SIG-M5 (cell line): ENCODE measurements at places on chromosomes 5 and 9.

DNA sequence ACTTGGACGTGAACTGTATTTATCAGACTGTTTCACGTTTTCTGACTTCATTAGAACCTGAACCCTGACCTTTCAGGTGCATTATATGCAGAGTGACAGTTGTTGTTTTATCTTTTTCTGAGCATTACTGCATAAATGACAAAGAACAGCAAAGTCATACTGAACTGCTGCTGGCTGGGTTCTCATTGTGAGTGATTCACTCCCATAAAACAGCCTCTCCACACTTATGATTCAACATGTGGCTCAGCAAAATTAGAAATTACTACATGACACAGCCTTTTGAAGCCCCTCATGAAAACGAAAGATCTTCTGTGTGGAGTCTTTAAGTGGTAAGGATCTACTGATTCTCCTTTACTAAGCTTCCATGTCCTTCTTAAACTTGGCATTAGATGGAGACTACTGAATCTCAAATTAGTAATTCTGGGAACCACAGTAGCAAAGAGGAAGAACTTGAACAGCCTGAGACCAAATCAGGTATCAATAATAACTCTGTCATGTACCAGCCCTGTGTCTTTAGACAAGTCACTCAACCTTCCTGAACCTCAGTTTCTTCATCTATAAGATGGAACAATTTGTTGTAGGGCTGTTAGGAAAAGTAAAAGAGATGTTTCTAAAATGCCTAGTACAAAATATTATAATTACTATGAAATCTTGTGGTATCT is 172.3 kb upstream of the GNA14 start:
- DNase-seq = peak; percentile 6

DNA sequence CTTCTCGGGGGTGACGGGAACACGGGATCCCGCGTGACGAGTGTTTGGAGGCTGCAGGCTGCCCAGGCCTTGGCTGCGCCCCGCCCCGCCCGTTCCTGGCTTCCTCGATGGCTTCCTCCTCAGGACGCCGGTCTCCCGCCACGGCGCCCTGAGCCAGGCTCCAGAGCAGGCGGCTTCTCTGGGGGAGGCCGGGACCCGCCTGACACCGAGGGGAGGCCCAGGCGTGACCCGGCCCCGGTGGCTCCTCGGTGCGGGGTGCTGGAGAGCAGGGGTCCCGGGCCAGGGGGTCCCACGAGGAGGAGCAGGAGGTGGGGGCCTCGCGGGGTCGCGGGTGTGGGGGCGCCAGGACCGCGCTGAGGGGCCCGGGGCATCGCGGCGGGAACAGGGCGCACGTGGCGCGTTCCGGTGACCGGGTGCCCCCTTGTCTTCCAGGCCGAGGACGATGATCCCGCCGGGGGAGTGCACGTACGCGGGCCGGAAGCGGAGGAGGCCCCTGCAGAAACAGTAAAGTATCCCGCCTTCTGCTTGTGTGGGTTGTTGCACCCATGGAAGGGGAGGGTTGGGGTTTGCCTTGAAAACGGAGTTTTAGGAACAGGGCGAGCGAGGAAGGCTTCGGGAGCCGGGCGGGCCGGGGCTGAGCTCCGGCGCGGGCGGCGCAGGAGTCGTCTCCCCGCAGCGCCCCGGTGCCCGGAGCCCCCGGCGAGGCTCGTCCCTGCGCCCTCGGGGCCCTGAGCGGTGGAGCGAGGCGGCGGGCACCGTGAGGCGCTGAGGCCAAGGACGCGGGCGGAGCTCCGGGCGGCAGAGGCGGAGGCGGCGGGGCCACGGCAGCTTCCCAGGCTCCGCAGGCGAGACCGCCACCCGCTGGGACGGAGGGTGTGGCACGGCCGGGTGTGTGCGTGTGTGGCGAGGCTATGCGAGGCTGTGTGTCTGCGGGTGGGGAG is 22.2 kb downstream of the AHRR start:
- DNase-seq = no peak

DNA sequence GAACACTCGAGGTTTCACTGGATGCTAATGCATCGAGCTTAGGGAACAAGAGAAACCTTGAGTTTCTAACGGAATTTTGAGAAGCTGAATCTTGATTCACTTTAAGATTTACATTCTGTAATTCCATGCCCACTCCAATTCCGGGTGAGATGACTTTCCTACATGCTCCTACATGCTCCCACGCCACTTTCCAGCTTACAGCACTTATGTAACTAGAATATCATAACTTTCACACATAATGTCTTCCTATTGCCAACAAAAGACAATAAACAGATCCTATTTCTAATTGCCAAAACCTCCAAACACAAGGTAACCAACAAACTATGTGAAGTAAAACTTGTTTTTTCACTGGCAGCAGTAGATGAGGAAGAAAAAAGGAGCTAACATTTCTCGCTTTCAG is 72.9 kb downstream of the ECPAS start:
- DNase-seq = no peak

DNA sequence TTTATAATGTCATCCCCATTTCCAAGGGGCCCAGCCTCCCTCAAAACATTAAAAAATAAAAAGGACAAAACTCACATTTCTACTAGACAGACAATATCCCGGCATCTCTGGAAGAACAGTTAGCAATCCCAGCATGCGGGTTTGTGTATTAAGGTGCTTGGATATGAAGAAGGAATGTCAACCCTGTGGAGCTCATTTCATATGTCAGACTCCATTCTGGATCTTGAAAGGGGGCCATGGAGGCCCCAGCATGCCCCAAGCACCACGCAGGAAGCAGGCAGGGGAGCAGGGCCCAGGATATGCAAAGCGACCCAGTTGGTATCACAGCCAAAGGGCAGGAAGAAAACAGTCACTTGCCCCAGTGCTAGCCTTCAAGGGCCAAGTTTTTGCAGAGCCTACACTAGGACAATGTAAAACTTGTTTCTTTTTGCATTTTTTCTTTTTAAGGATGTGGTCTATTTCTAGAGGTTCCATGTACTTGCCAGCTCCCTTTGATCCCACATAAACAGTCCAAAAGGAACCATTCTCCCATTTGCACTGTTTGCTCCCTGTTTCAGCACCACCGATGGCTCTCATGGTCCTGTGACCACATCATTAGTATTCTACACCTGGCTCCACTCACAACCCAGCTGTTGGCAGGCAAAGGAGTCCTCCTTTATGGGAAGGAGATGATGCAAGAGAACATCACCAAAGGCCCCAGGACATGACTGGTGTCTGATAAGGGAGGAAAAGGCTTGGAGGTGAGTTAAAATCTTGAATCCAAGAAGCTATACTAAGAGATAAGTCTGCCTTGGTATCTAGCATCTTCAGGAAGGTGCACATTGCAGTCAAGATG is 58.3 kb downstream of the FGF1 start:
- no peak for DNase-seq

DNA sequence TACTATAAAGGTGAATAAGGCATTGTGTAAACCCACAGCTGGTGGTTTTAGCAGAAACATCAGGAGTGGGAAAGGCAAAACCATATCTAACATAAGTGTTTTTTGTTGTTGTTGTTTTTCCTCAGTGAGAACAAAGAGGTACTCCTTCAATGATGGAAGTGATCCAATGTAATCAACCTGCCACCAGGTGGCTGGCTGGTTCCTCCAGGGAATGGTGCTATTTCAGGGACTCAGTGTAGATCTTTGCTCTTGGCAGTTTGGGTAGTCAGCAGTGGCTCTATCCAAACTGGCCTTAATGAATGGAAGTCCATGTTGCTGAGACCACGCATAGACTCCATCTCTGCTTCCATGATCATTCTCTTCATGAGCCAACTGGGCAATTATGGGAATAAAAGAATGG is 10.8 kb downstream of the DMRTA1 start:
- DNase-seq = no peak

DNA sequence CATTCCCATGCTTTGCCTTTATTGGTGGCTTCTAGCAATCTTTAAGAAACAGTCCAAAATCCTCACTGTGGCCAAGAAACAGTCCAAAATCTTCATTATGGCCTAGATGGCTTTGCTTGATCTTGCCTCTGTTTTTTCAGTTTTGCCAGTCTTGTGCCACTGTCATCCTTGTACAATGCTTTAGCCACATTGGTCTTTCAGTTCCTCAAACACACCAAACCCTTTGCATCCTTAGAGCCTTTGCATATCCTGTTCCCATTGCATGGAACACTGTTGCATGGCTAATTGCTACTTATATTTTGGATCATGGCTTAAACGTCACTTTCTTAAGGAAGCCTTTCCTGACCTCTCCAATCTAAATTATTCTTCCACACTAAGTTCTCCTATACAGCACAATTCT is 22.1 kb downstream of the MRRF start:
- no peak for DNase-seq

- no peak for DNase-seq
Observed at GRCh38 chr9:4048441-4048840, 251.4 kb downstream of the GLIS3 start.

DNA sequence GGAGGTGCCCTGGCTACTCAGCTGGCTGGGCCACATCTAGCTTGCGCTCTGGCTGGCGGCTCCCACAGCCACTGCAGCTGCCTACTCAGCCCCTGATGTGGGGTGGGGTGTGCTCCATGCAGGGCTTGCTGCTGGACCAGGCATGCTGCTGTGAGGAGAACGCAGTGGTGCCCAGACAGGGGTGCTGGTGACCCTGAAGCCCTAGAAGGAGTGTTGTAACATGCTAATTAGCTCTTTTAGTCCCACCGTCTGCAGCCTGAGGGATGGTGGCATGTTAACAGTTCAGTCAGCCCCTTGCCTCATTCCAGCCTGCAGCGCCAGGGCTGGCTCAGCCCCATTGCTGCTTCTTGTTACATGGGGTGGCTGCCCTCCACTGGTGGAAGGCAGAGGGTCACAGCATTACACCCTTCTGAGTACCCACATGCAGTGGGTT is 642.3 kb downstream of the DMRTA1 start:
- DNase-seq = no peak

- DNase-seq = no peak
Observed at GRCh38 chr9:133712221-133713100, 25.7 kb downstream of the SARDH start.

GRCh38 chr5:132202711-132203463 is 24.8 kb downstream of the P4HA2 start:
- DNase-seq = no peak

DNA sequence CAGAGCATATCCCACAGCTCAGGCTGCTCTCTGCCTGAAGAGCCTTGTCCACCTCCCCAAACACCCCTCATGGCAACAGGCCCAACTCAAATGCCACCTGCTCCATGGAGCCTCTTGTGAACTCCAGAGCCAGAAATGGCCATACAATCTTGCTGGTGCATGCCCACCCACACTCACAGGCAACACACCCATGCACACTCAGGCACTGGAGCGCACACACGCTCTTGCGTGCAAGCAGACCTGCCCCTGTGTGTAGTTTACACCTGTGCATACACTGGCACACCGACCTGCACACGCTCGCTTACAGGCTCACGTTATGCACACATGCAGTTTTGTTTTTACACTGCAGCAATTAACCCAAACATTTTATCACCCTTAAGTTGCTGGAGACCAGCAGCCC is 40.0 kb downstream of the HRH2 start:
- DNase-seq = no peak

DNA sequence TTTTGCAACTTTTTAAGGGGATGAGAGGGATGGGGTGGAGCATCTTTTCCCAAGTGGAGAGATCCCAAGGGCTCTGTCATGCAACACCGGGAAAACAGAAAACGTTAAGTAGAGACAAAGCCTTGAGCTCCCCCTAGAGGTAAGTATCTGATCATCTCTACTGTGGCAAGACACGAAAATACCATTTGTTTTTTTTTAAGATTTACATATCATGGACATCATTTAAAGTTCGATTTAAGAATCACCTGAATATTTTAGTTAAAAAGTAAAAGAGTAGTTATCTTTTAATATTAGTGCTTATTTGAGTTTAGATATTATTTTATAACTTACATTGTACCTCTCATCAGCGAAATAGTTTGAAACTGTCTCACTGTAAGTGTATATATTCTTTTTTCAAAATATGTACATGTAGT is 200.4 kb downstream of the LRRC70 start:
- DNase-seq = no peak

- no peak for DNase-seq
Observed at GRCh38 chr9:88706193-88707113, 171.5 kb downstream of the NXNL2 start.

DNA sequence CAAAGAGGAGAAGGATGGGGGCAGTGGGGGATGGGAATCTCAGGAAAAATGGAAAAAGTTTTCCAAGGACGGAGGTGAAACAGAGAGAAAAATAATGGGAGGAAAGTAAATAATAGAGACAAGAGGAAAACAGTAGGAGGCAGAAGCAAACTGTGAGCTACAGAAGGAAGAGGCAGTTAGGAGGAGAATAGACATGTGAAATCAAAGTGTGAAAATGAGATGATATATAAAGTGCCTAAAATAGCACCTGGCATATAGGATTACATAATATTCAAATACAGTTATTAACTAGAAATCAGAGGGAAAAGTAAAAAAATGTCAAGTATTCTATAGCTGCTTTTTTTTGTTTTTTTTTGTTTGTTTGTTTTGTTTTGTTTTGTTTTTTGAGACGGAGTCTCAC is 44.0 kb upstream of the PLIN2 start:
- DNase-seq = no peak

- DNase-seq = no peak
Observed at GRCh38 chr5:149240354-149240998, 31.2 kb upstream of the AFAP1L1 start.

- no peak for DNase-seq
Observed at GRCh38 chr9:87567571-87567970, 69.9 kb downstream of the DAPK1 start.

- no peak for DNase-seq
Observed at GRCh38 chr5:24381861-24382489, 262.8 kb downstream of the CDH10 start.

GRCh38 chr5:160466889-160467554 is 45.4 kb downstream of the PTTG1 start:
- no peak for DNase-seq

- DNase-seq = no peak
Observed at GRCh38 chr5:111635916-111636570, 121.0 kb downstream of the NREP start.

GRCh38 chr5:167881041-167881440 is 410.4 kb upstream of the WWC1 start:
- no peak for DNase-seq

DNA sequence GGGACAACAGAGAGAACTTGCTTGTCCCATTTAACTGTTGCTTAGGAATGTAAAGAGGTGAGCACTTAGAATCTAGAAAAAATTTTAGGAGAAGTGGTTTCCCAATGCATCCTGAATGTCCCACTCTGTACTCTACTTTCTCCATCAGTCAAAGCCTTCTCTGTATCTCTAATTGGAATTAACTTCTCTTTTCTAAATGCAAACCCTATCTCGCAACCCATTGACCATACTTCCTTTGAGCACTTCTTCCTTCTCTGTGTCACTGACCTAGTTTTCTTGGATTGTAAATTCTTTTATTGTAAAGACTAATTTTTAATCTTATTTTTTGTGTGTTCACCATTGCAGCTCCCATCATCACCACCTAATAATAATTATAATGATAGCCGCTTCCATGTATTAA is 33.3 kb downstream of the ADRB2 start:
- no peak for DNase-seq

- DNase-seq = no peak
Observed at GRCh38 chr5:40619421-40619820, 60.3 kb upstream of the PTGER4 start.

GRCh38 chr5:28226407-28226806 is 1188.0 kb upstream of the CDH9 start:
- DNase-seq = no peak
